Adipocyte (in vitro differentiated cells): ENCODE measurements at places on chromosomes 2 and 18.

GRCh38 chr2:240462073-240462706 is 26.7 kb downstream of the GPC1 start:
- DNase-seq, result no peak

- DNase-seq, result no peak
These were observed 111.0 kb upstream of the ERBB4 start for GRCh38 chr2:212649646-212650045.

DNA sequence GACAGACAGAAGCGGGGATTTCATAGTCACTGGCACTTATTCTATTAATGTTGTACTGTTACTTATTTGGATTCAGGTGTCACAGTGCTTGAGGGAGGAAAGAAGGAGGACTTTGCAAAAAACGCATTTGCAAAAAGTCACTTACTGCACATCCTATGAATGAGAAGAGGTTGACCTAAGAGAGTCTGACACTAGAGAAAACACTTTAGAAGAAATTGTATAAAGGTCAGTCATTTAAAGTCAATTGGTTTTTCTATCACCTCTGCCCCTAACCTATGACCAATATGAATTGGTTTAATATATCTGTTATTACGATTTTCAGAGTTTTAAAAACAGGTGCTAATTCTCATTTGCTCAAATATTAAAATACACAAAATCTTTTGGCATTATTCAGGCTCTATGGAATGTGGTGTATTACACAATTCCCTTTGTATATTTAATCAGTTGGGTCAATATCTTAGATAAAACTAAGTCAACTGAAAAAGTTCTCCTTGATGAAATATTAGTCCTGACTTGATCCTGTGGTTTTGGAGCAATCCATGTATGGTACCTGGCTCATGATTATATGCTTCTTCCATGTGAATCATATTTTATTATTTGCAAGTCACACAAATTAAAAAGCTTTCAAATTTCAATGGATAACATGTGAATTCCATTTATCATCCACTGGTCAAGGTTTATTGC is 157.4 kb downstream of the CDH2 start:
- DNase-seq, result peak; percentile 21

DNA sequence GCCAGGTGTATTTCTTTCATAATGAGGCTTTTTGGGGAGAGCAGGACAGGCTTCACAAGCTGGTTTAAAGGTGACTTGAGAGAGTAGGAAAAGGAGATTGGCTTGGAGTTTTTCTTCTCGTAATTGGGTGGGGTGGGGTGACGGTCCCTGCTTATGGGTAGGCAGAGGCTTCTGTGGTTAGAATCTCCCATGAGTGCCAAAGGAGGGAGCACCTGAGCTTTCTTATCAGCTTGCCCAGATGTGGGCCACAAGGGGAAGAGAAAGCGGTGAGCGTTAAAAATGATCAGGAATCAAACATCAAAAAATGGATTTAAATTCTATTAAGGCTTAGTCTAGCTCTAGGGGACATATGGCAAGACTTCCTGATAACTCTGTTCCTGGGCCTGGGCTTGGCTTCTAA is 9.7 kb upstream of the PNPT1 start:
- DNase-seq, result no peak

GRCh38 chr18:22322243-22322691 is 95.4 kb downstream of the CTAGE1 start:
- no peak for DNase-seq

DNA sequence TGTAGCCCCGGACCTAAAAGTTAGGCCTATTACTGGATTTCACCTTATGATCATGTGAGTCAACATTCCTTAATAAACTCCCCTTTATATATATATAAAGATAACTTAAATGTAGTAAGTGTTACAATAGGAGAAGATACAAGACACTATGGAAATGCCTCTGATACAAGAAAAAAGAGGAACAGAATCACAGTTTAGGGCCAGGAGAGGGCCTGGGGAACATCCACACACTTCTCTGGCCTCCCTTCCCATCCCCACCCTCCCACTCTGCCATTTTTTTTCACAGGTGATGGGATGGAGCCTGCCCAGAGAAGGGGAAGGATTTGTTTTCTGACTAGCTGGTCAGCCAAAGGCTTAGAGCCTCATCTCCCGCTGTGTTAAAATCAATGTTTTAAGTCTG is 6.4 kb downstream of the CDC42EP3 start:
- no peak for DNase-seq
